Stimulated activated CD4-positive, alpha-beta T cell treated with anti-CD3 and anti-CD28 coated beads, Interleukin-15, amount 100 ng/mL, for 24 hours (primary cell): ENCODE measurements at places on chromosomes 12 and 14.

- no peak for DNase-seq
These were observed 8.9 kb upstream of the ACVR1B start for GRCh38 chr12:51942501-51943000.

DNA sequence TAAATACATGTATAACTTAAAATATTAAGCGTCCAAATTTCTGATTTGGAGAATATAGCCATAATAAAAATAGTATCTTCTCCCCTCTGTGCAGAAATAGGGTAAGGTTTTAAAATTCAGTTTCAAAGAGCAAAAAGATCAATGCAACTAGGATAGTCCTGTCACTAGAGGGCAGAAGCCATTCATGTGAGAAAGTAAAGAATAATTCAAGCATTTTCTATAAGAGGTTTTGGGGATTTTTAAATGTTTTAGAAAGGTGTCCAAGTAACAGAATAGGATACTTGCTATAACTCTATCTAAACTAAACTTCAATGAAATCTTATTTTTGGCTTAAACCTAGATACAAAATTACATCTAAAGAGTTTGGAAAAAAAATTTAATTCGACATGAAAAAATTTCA lies 50.3 kb downstream of the ADAMTS20 start:
- no peak for DNase-seq

GRCh38 chr12:132429946-132430643 lies 59.9 kb upstream of the FBRSL1 start:
- peak; percentile 56 for DNase-seq

GRCh38 chr12:65667932-65668331 lies 156.4 kb upstream of the HMGA2 start:
- no peak for DNase-seq

- no peak for DNase-seq
These were observed 8.2 kb upstream of the WASHC4 start for GRCh38 chr12:105099356-105099755.

DNA sequence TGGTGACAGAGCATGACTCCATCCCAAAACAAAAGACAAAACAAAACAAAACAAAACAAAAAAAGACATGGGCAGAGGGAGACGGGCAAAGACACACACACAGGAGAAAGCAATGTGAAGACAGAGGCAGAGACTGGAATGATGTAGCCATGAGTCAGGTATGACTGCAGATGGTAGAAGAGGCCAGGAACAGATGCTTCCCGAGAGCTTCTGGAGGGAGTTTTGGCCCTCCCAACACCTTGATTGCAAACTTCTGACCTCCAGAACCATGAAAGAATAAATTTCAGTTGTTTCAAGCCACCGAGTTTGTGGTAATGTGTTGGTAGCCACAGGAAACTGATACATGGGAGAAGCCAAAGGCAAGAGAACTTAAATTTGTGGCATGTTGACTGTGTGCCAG lies 27.1 kb downstream of the VWF start:
- DNase-seq: no peak

DNA sequence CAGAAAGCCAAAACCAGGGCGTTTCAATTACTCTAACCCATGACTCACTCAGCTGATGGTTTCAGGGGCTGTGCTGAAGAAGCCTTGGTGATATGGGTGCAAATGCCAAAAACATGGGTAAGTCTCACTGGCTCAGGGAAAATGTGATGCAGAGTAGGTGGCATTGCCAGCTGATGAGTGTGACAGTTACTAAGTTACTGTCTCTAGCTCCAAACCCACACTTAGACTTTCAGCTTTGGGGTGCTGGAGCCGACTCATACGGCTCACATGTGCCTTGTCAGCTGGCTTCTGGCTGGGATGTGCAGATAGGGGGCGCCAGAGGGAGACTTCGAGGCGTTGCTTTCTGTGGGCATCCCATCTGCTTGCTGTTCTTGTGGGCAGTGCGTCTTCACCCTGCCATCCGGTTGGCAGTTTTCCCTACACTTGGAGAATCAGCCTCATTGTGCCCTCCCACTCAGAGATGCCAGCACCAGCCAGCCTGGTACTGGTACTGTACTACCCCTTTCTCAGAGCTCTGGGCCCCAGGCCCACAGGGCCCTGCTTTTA lies 11.1 kb upstream of the KRT7 start:
- peak; percentile 88 for DNase-seq
